Activated naive CD4-positive, alpha-beta T cell treated with anti-CD3 and anti-CD28 coated beads for 36 hours (primary cell): ENCODE measurements at places on chromosomes 4 and X. TPM values are rescaled to one million over a fixed set of nuclear protein-coding genes. Genes with fewer than 3 reads are reported as not detected.

- DNase-seq, result no peak
Observed at GRCh38 chrX:132207996-132208395, 11.3 kb downstream of the RAP2C start.

- DNase-seq, result no peak
Observed at GRCh38 chr4:14961292-14961691, 41.0 kb upstream of the CPEB2 start.

DNA sequence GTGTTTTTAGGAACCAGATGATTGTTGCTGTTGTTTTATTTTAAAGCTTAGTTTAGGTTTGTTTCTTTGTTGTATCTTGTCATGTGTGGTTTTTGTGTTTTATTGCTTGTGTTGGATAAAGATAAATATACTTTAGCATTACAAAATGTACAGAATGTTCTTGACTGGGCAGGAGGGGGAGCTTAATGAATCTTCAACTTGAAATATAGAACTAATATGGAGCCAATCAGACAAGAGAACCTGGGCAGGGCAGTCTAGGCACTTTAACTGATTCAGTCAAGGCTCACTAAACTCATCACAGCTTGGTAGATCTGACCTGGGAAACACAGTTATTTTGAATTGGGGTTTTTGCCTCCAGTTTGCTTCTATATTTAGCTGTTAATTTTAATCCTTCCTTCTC is 304.2 kb downstream of the ARHGAP24 start:
- DNase-seq, result no peak

DNA sequence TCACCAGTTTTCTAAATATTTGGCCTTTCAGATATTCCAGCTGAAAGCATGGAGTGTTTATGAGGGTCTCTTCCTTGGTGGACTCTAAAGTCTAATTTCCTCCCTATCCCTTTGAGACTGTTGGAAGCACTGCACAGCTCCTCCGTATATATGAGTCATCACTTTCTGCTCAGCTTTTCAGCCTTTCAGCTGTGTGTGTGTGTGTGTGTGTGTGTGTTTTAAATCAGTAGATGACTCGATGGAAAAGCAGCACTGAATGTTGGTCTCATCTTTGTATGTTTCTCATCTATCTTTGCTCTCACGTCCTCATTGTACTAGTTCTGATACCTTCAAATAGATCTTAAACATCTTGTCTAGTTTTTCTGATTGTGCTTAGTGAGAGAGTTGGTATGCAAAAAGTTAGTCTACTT is 81.6 kb downstream of the ZFX start:
- DNase-seq, result no peak

DNA sequence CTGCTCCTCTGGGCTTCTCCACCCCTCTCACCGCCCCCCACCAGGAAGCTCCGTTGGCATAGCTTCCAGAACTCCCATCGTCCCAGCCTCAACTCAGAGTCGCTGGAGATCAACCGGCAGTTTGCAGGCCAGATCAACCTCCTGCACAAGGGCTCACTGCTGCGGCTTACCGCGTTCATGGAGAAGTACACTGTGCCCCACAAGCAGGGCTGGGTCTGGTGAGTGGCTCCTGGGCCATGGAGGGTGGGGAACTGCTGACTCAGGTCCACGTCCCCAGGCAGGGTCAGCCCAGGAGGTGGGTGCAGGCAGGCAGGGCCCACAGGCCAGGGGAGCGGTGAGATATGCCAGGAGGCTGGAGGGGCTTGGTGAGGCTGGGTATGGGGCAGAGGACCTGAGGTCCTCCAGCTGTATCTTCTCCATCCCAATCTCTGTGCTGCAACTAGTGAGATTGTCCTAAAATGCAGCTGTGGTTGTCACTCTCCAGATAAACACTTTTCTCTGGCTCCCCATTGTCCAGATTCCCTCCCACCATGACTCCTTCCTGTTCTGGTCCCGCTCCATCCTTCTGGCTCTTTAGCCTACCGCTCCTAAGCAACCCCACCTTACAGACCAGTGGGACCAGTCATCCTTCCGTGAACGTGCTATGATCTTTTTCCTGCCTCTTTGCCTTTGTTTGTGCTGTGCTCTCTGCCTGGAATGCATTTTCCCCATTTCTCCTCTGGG is 71.9 kb downstream of the STARD8 start:
- DNase-seq, result no peak

GRCh38 chrX:136203951-136204350 is 47.2 kb downstream of the MAP7D3 start:
- no peak for DNase-seq

DNA sequence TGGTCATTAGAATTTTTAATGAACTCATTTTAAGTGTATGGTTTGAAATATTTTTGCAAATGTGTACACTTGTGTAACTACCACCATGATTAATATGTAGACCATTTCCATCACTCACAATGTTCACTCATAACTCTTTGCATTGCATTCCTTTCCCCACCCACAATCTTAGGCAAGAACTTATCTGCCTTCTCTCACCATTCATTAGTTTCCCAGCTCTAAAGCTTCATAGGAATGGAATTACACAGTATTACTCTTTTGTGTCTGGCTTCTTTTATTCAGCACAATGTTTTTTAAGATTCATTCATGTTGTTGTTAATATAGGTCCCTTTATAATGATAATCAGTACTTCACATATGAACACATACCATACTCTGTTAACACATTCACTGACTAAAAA is 106.1 kb downstream of the ARAP2 start:
- no peak for DNase-seq

GRCh38 chr4:4631150-4631549 is 89.3 kb upstream of the STX18 start:
- no peak for DNase-seq

GRCh38 chrX:9790866-9791265 is 4.6 kb downstream of the SHROOM2 start:
- DNase-seq, result no peak

DNA sequence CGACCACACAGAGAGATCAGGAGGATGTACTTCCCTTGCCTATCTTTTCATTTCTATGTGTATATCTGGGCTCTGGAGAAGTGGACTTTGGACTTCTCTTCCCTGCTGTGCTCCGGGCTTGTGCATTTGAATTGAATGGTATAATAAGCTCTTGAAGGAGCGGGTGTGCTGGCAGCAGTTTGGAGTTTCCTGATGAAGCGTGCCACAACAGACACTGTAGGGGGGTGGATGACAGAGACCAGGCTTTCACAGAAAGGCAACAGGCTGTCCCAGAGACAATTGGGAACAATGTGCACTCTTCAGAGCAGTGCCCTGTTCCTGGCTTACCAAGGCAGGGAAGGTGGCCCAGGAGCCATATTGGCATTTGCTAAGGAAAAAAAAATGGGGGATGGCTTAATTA is 170.1 kb downstream of the FRMPD4 start:
- DNase-seq, result no peak

- DNase-seq, result no peak
Observed at GRCh38 chr4:41260116-41260733, 3.5 kb downstream of the UCHL1 start.

DNA sequence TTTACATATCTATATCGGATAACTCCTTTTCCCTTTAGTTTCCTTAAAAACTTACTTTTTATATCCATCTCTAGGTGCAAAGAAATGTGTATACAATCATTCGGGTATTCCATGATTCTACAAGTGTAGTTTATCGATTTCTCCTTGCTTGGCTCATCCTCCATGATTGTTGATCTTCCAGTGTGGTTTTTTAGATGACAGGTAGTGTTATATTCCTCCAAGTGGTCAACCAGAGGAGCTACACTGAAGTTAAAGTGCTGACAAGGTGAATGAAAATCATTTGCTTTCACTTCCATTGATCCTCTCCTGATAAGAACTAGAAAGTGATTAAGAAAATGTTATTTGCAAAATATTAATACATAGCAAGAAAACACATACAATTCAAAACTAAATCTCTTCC is 38.5 kb downstream of the TMEM156 start:
- no peak for DNase-seq

DNA sequence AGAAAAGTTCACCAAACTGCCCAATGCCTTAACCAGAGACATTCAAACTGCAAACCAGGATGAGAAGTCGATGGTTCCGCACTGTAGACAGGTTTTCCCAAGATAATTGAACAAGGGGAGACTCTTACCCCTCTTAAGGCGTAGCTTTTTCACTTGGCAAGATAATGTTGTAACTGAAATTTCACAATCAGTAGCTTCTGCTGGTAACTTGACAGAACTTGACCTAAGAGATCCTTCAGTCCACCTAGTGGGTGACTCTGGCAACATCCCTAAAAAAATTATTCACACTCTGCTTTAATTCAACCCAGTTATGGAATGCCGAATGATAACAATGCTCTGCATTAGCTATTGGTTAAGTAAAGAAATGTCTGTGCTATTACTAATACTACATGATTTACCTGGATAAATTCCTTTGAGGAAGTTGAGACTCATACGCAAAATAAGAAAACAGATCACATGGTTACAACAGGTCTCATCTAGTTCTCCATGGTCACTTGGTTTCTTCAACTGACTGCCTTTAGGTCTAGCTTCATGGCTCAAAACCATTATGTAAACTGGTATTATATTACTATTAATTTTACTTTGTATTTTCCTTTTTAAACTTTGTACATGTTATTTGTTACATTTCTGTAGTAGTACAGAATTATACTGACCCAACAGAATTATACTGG is 9.1 kb downstream of the ELF2 start:
- no peak for DNase-seq

DNA sequence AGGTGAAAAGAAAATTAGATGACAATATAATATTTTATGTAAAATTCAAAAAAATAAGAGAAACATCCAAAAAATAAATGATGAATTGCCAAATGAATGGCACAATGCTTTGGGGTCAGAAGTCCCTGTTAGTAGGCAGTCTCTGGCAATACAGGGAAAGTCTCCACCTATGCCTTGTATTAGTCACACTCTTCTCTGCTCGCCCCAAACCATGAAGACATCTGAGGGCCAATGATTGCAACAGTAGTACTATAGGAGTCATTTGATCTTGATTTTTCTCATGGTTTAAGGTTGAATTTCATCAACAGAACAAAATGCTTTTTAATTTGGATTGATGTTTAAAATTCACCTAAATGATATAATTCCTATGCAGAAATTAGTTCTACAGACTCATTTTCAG is 3.9 kb upstream of the PRSS12 start:
- no peak for DNase-seq

DNA sequence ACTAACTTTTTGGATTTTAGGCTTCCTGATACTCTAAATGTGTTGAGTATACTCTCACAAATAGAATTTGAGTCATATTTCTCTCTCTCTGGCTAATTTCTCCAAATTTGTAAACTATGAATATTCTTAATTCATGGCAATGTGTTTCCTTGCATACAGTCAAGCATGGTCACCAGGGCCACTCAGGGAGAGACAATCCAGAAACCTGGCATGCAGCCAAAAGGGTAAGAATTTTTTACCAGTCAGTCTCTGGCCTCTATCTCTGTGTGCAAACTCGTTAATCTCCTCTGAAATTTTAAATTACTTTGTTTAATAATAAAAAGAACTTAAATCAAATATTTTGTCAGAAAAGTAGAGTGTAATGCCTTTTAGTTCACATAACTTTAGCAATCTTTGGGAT is 179.8 kb downstream of the OR13H1 start:
- DNase-seq, result no peak

DNA sequence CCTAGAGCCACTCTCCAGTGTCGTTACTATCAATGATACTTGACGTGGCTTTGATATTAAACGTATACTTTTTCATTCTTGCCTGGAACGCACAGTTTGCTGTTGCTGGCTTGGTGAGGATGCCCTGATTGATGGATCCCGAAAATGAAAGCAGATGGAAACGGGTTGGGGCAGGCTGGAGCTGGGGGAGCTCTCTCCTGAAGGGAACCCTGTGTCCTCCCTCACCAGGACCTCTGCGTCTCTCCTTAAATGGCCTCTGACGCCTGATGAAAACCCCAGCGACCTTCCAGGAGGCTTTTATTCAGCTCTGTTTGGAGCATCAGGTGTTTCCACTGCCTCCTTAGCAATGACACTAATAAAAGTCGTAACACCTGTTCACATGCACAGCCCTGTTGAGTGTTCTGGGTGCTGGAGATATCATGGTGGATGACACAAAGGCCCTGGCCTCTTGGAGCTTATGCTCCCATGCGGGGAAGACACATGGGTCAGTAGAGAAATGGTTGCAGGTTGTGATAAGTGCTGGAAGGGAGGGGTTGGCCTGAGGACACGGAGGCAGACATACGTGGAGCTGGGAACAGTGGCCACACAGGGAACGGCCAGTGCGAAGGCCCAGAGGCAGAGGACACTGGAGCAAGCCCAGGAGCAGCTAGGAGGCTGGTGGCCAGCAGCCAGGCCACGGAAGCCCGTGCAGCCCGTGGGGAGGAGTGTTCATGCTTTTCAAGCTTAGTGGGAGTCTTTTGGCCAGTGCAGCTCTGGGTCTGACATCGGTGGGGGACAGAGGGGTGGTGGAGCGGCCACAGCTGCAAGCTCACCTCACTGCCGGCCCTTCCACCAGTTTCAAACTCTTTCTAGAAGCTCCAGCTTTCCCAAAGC is 7.5 kb downstream of the MSANTD1 start:
- peak; percentile 0 for DNase-seq

GRCh38 chr4:145481164-145481941 is at the start of gene SMAD1:
Gene SMAD1, plus strand, starts transcription at chr4:145481853. Its CDS starts 32,761 bp downstream, at chr4:145514614.
- DNase-seq, result peak; percentile 29

DNA sequence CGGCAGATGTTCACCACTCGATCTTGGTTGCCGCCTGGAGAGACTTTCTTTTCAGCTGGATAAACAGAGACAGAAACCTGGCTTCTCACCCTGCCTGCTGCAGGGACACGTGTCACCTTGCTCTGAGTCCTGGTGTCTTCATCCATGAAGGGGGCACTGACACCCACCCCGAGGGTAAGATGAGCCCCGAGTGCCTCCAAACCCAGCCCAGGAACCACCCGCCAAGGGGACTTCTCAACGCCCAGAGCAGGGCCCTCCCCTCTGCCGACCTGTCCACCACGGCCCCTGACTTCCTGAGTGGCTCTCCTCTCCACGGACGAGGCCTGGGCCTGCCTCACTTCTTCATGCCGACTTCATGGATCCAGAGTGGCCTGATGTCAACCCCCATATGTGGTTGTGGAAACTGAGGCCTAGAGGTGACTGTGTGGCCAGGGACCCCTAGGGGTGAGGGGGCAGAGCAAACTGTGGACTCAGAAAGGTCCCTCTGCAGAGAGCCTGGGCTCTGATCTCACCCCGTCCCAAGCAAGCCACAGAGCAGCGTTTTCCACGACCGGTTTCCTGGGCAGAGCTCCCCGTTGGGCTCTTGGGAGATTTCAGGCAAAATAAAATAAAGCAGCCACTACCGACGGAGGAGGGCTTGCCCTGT is 5.1 kb downstream of the ADRA2C start:
- no peak for DNase-seq

- DNase-seq, result no peak
Observed at GRCh38 chr4:177236886-177237285, 72.8 kb upstream of the NEIL3 start.

The TLR10 gene
- total RNA-seq, result 0.12 TPM

The PRRG3 gene
- total RNA-seq, result not detected

The LRCH2 gene
- not detected for total RNA-seq

The MAGEA4 gene
- total RNA-seq, result not detected

The UGT8 gene
- not detected for total RNA-seq
